ENCODE measurements at places on chromosomes 5 and 9.

- no peak for DNase-seq
These were observed 6.0 kb downstream of the UGCG start for GRCh38 chr9:111902391-111903139.

DNA sequence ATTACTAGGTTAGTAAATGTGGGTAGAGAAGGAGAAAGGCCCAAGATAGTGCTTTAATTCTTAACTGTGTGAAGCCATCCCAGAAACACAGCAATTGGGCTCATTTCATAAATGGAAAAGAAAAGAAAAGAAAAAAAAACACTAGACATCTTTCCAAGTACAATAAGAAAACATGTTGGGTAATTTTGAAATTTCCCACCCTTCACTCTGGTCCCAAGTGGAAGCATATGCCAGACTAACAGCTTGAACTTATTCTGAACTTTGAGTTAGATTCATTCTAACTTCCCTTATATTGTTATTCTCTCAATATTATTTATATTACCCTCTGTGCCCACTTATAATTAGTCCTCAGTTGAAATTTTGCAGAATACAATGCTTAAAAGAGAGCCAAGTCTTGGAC lies 113.4 kb upstream of the GHR start:
- DNase-seq = no peak

GRCh38 chr5:6058055-6058715 lies 320.2 kb downstream of the MED10 start:
- DNase-seq = no peak

- no peak for DNase-seq
These were observed 466.0 kb upstream of the ARRDC3 start for GRCh38 chr5:91849069-91849468.

DNA sequence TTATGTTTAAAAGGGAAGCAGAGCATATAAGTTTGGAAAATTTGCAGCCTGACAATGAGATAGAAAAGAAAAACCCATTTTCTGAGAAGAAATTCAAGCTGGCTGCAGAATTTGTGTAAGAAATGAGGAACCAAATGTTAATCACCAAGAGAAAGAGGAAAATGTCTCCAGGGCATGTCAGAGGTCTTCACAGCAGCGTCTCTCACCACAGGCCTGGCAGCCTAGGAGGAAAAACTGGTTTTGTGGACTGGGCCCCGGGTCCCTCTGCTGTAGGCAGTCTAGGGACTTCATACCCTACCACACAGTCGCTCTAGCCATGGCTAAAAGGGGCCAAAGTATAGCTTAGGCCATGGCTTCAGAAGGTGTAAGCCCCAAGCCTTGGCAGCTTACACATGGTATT lies 32.1 kb upstream of the HSD17B4 start:
- DNase-seq = peak; percentile 80

Data from MV-4-11 (cell line).